ENCODE measurements at places on chromosomes 4 and X.

- no peak for DNase-seq
Measured at GRCh38 chrX:64195862-64196261, 9.6 kb downstream of the AMER1 start.

DNA sequence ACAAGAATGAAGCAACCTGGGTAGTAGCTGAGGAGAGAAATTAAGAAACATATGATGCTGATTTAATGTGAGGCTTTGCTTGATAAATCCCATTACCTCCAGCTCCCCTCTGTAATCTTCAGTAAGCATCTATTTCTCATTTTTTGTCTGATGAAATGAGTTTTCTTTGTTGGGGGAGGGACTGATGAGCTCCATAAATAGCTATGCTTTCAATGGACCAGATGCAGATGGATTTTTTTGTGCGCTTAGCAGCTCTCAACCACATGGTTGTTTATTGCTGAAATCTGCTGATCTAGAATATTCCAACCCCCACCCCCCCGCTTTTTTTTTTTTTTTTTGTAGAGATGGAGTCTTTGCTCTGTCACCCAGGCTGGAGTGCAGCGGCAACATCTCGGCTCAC, 1082.0 kb downstream of the RAPGEF2 start:
- DNase-seq: no peak

GRCh38 chr4:59024257-59024656, 1914.1 kb upstream of the IGFBP7 start:
- no peak for DNase-seq

DNA sequence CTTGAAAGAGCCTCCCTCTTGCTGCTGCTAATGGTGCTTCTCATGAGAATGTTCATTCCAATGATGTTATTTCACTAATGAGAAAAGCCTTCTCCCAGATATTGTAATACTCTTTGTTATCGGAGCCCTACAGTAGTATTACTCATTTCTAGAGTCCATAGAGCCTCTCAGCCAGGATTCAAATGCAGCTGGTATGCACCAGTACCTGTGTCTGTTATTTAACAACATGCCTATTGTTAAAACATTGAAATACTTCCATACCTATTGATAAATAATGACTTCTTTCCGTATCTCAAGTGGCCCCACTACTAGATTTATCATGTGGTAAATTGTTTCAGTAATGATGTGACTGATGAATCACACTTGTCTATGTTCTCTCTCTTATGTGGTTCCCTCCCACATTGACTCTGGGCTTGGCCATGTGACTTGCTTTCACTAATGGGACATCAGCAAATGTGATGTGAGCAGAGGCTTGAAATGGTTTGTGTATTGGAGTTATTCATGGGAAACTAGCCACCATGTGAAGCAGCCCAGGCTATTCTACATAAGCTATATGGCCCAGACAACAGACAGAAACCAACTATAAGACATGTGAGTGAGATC, 207.6 kb downstream of the THOC2 start:
- no peak for DNase-seq

Measured in activated CD4-positive, alpha-beta T cell treated with anti-CD3 and anti-CD28 coated beads for 1 hour (primary cell).